ENCODE measurements at places on chromosomes 2 and 18.

DNA sequence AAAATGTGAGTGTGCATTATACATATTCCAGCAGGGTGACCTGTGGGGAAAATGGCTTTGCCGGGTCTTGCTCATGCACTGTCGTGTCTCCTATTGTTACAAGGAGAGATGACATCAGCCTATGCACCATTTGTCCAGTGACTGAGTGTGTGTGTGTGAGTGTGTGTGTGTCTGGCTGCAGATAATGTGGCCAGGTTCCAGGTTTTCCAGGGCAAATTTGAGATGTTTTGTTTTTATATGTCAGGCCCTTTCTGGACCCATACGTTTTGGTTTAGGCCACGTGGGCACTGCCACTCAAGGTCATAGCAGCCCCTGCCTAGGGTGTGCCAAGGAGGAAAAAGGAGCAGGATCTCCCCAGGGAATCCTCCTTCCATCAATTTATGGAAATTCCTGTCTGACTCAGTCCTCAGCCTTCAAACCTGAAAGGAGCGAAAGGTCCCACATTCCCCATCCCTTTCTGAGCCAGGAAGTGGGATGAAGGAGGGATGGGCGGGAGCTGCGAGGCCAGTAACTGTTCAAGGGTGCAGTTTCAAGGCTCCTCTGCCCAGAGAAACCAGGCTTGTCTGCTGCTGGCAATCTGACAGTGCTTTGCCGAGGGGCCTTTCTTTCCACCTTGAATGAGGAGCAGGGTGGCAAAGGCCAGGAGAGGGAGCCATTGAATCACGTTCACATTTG, 93.0 kb upstream of the SMAD2 start:
- no peaks in the 10 kb centered on the region for H3K36me3 ChIP-seq
- DNase-seq: no peak
- H3K27ac ChIP-seq: no peak overlapping the region

DNA sequence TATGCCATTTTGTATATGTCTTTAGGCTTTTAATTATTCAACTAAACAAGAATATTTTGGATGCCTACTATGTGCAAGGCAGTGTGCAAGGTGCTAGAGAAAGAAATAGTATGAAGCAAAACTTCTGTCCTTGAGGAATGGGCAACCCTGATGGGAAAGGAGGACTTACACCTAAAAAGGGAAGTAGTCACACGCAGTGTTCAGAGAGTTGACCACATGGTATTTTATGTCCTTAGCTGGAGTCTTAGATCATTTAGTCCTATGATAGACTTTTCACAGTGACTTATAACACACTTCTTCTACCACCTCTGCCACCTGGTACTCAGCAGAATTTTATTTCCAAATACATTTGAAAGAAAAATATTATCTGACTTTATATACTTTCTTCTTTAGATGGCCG, 291.6 kb downstream of the PLCL1 start:
- H3K36me3 ChIP-seq: peaks cover 1% of the 10 kb centered on the region
- no peak for DNase-seq
- H3K27me3 ChIP-seq: no peaks in the 10 kb centered on the region

DNA sequence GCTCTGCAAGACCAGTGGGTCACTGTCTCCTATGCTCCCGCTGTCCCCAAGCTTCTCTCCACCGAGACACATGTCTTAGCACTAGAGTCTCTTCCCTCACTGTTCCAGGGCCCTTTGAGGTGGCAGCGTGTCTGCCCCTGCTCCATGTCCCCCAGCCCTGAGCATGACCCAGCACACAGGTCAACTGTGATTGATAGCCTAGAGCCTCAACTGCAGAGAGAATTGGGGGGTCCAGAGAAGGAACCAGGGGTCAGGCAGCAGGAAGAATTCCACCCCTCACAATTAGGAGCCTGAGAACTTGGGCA, 54.6 kb upstream of the ODC1 start:
- H3K4me1 ChIP-seq: no peaks in the 10 kb centered on the region
- H3K27ac ChIP-seq: no peak overlapping the region
- no peak overlapping the region for H3K4me3 ChIP-seq
- H3K36me3 ChIP-seq: no peaks in the 10 kb centered on the region
- H3K27me3 ChIP-seq: peaks cover 3% of the 10 kb centered on the region
- DNase-seq: no peak

DNA sequence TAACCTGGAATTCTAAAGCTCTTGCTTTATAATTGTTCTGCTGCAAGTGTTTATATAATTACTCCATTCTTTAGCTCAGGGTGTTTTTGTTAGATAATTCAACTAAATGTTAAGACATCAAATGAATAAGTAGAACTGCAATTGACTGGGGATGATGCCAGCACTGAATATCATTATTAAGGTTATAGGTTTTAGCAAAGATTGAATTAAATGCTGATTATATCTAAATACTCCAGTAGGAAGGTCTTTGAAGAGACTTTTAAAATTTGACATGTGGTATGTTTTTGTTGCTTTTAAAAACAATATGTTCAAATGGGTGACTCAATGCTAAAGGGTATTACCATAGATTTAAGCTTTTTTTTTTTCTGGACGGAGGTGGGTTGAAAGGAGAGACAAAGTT, 170.1 kb upstream of the THUMPD2 start:
- H3K4me3 ChIP-seq: no peak overlapping the region
- no peaks in the 10 kb centered on the region for H3K36me3 ChIP-seq
- DNase-seq: no peak
- H3K27ac ChIP-seq: no peak overlapping the region
- H3K4me1 ChIP-seq: peaks cover 29% of the 10 kb centered on the region
- H3K27me3 ChIP-seq: no peaks in the 10 kb centered on the region

DNA sequence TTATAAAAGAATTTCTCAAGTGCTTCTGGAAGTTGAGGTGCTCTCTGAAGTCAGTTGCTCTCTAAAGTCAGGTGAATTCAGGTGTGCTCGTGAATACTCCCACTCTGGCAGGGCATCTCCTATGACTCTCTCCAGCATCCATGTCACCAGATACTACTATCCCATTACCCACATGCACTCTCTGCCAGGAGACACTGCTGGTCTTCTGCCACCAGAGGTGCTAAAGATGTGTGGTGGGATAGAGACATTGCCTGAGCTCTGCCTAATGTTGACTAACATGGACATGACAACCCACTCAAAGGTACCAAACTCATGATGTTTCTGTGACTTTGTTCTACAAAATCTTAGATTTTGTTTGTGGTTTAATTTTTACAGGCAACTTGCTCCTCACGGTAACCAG, 106.4 kb upstream of the HNRNPA3 start:
- peaks cover 18% of the 10 kb centered on the region for H3K27me3 ChIP-seq
- no peak for DNase-seq
- H3K4me1 ChIP-seq: no peaks in the 10 kb centered on the region
- no peaks in the 10 kb centered on the region for H3K36me3 ChIP-seq
- no peak overlapping the region for H3K4me3 ChIP-seq
- no peak overlapping the region for H3K27ac ChIP-seq

DNA sequence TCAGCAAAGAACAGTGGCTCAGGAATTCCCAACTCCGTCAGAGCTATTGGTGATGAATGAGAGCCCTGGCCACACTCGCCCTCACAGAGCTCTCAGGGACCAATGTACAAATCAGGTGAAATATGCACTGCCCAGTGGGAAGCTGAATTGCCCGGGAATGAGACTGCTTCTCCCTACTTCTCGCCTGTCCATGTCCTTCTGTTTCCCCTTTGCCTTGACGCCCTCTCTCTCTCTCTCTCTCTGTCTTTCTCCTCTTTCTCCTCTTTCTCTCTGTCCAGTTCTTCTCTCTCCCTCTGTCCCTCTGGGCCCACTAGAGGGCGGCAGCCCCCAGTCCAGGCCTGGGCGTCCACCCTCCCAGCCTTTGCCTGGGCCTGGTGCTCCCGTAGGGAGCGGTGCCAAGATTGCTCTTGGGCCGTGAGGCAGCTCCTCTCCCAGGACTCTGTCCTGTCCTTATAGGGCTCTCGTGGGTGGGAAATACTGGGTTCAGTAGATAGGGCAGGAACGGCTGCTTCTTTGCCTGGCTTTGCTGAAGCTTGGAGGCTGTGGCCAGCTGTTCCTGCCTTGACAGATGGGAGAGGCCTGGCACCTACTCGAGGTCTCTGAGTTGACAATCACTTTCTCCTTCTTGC, 28.4 kb upstream of the PUM2 start:
- H3K27ac ChIP-seq: no peak overlapping the region
- H3K27me3 ChIP-seq: no peaks in the 10 kb centered on the region
- no peak overlapping the region for H3K4me3 ChIP-seq
- no peaks in the 10 kb centered on the region for H3K4me1 ChIP-seq
- DNase-seq: no peak
- H3K36me3 ChIP-seq: no peaks in the 10 kb centered on the region

DNA sequence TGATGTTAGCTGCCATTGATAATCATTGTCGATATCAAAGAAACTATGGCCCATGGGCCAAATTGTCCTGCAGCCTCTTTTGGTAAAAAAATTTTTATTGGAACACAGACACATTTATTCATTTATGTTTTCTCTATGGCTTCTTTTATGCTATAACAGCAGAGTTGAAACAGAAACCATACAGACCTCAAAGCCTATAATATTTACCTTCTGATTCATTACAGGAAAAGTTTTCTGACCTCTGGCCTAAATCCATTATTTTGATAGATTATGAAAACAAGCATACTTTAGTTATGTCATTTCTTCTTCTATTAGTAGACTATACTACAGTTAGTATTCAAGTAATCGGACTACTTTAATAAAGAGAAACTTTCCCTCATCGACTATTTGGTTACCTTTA, 349.7 kb upstream of the GALNT5 start:
- no peak overlapping the region for H3K4me3 ChIP-seq
- peaks cover 34% of the 10 kb centered on the region for H3K27me3 ChIP-seq
- DNase-seq: no peak
- H3K27ac ChIP-seq: no peak overlapping the region
- no peaks in the 10 kb centered on the region for H3K36me3 ChIP-seq
- peaks cover 11% of the 10 kb centered on the region for H3K4me1 ChIP-seq

DNA sequence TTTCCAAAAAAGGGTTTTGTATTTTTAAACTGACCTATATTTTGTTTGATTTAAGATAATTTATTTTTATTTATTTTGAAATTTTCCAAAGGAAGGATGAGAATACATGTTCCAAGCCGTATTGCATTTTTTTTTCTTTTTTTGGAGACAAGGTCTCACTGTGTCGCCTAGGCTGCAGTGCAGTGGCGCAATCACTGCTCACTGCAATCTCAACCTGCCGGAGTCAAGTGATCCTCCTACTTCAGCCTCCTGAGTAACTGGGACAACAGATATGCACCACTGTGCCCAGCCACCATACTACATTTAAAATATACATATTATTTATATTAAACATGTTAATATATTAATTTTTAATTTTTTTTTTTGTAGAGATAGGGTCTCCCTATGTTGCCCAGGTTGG, 15.0 kb downstream of the GEN1 start:
- H3K27me3 ChIP-seq: no peaks in the 10 kb centered on the region
- H3K4me1 ChIP-seq: no peaks in the 10 kb centered on the region
- H3K36me3 ChIP-seq: peaks cover 17% of the 10 kb centered on the region
- H3K27ac ChIP-seq: no peak overlapping the region
- no peak for DNase-seq
- no peak overlapping the region for H3K4me3 ChIP-seq

DNA sequence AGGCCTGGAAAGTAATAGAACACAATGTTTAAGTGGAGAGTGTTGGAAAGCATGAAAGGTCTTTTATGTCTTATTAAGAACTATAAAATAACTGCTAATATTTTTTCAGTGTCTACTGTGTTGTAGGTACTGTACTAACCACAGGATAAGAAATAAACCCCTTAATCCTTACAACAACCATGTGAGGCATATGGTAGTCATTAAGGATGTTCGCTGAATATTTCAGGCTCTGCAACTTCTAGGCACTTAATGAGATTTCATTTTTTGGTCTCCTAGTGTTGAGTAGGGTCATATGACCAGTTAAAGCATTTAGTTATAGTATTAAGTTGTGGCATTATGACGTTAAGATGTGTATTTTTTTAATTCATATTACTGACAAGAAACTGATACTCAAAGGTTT, 346.6 kb upstream of the KCNH7 start:
- no peak for DNase-seq
- no peaks in the 10 kb centered on the region for H3K4me1 ChIP-seq
- no peaks in the 10 kb centered on the region for H3K36me3 ChIP-seq

- H3K4me1 ChIP-seq: no peaks in the 10 kb centered on the region
- no peak overlapping the region for H3K27ac ChIP-seq
- DNase-seq: no peak
- H3K4me3 ChIP-seq: no peak overlapping the region
- peaks cover 15% of the 10 kb centered on the region for H3K36me3 ChIP-seq
- no peaks in the 10 kb centered on the region for H3K27me3 ChIP-seq
Observed at GRCh38 chr2:32775954-32776353, 148.1 kb downstream of the TTC27 start.

GRCh38 chr2:133453032-133453431, 115.2 kb downstream of the NCKAP5 start:
- H3K27ac ChIP-seq: no peak overlapping the region
- H3K36me3 ChIP-seq: no peaks in the 10 kb centered on the region
- H3K4me1 ChIP-seq: no peaks in the 10 kb centered on the region
- no peaks in the 10 kb centered on the region for H3K27me3 ChIP-seq

GRCh38 chr2:150626934-150627411, 139.5 kb upstream of the RND3 start:
- peaks cover 5% of the 10 kb centered on the region for H3K4me1 ChIP-seq
- H3K27me3 ChIP-seq: no peaks in the 10 kb centered on the region
- no peak for DNase-seq
- no peak overlapping the region for H3K27ac ChIP-seq

DNA sequence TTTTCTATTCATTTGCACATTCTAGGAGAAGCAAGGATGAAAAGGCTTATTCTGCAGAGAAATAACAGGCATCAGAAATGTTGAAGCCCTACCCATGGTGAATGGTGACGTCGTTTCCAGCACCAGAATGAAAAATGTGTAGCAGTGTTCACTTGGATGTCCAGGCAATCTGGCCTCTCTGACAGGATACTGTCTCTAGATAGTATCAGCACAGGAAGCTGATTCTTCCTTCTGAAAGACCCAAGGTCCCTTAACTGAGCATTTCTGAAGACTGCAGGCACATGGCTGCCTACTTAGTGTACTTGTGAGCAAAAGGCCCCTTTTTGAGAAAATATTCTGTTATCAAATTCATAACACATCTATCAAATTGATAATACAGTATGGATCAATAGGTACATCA, 234.1 kb downstream of the XIRP2 start:
- no peaks in the 10 kb centered on the region for H3K4me1 ChIP-seq
- no peaks in the 10 kb centered on the region for H3K27me3 ChIP-seq
- no peaks in the 10 kb centered on the region for H3K36me3 ChIP-seq
- H3K4me3 ChIP-seq: no peak overlapping the region

GRCh38 chr18:76232779-76233178, 262.3 kb downstream of the ZNF516 start:
- H3K36me3 ChIP-seq: no peaks in the 10 kb centered on the region
- no peaks in the 10 kb centered on the region for H3K4me1 ChIP-seq
- no peak for DNase-seq
- H3K27me3 ChIP-seq: no peaks in the 10 kb centered on the region
- no peak overlapping the region for H3K4me3 ChIP-seq
- no peak overlapping the region for H3K27ac ChIP-seq

DNA sequence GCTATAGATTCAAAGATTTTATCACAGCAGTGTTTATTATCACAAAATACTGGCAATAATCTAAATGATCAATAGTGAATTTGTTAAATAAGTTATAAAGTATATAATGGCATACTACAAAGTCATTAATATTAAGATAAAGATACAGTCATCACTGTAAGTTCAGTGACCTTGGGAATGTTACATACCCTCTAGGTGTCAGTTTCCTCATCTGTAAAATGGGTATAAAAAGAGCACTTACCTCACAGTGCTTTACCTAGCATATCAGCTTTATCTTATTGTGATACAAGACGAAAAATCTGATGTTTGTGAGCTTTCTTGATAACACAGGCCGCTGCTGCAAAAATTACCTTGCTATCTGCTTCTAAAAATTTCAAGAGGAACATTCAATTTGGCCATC, 112.2 kb downstream of the TMEM247 start:
- H3K4me3 ChIP-seq: no peak overlapping the region
- H3K27me3 ChIP-seq: no peaks in the 10 kb centered on the region
- H3K27ac ChIP-seq: no peak overlapping the region
- H3K36me3 ChIP-seq: peaks cover 8% of the 10 kb centered on the region
- H3K4me1 ChIP-seq: no peaks in the 10 kb centered on the region

Measured in activated T-helper 1 cell treated with anti-CD3 and anti-CD28 coated beads, Interleukin-12 subunit alpha, Interleukin-12 subunit beta, Interleukin-2, Interleukin-4 antibody, amounts not matched to agents 30 ng/mL and 10 ng/mL and 1 ng/mL, durations not matched to agents 14 hours and 24 hours and 36 hours (primary cell).